H7 (cell line): ENCODE measurements at places on chromosomes 7 and 10. TPM values are rescaled to one million over a fixed set of nuclear protein-coding genes. Genes with fewer than 3 reads are reported as not detected.

OR9A2 gene
- total RNA-seq, result not detected in 2 replicates

- no peak for DNase-seq
These were observed 116.0 kb upstream of the FZD8 start for GRCh38 chr10:35758076-35758475.

DNA sequence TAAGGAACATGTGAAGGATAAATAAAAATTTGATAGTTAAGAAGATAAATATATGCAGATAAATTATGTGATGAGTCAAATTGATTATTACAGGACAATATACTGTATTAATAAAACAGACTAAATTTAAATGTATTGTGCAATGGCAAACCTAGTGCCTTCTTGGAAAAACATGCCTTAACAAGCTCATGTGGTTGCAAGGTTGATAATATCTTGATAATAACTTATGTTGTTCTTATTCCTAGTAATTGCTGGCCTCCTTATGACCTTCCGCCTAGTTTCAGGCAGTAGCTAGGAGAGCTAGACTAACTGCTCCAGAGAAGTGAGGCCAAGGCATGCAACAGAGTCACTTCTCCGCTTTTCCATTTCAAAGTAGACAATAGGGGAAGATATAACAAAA is 7.6 kb upstream of the RAB11FIP2 start:
- DNase-seq, result no peak

DNA sequence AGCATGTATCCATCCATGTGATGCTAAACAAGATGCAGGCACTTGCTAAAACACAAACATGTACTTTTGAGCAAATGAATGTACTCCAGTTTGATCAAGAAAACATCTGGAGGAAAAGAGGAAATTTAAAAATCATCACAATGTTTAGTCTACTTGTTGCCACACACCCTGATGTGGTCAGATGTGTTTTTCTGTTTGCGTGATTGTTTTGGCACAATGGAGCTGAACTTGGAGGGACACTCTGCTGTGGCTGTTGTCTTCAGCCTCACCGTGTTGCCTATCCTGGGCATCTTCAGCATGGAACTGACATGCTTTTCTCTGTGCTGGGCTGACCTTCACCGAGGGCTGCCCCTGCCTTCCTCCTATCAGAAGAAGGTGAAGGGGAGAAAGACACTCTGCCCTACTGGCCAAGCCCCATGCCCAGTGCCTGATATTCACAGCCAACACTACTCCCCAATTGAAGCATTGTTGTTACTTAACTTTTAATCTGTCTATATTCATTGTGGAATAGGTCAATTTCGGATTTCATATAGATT is 268.3 kb upstream of the IGFBP3 start:
- no peak for DNase-seq

- DNase-seq, result no peak
These were observed 227.0 kb downstream of the TRIL start for GRCh38 chr7:28731092-28731658.

PAPOLB gene
- total RNA-seq, result 0.14 TPM in 1 of 2 replicates, not detected in the other

GRCh38 chr7:157930441-157930840 is 593.6 kb downstream of the DNAJB6 start:
- DNase-seq, result no peak

DNA sequence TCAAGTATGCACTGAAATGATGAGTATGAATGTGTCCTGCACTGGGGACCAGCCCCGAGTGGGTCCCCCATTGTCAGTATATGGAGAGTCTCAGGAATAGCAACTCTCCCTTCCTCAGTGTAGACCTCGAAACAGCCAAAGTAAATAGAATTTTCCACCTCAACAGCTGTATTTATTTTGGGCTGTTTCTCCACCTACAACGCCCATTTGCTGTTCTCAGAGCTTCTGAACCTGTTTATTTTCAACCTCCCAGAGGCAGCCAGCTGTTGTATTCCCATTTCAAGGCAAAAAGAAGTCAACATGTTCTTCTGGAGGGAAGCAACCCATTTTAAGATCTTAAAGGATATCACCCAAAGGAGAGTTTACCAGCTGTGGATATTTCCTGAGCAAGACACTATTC is 59.6 kb upstream of the BICC1 start:
- no peak for DNase-seq

- no peak for DNase-seq
These were observed 38.6 kb downstream of the GBF1 start for GRCh38 chr10:102283890-102284289.

DNA sequence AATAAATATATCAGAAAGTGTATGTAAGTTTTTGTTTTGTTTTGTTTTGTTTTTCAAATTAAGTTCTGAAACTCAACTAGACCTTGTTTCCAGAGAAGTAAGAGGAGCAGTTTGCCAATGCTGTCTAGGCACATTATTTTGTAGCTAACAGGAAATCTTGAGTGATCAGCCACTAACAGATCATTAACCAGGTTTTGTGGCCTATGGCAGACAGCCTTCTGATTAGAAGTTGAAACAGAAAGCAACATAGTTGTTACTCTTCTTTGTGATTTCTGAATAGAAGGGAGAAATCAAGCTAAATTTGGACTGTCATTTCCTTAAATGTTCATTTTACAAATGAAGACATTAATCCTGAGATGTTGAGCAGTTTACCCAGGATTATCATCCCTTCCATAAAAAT is 142.6 kb downstream of the PLXDC2 start:
- DNase-seq, result no peak

UNC5B gene
- total RNA-seq, result 34.7 and 40.2 TPM in 2 replicates

DNA sequence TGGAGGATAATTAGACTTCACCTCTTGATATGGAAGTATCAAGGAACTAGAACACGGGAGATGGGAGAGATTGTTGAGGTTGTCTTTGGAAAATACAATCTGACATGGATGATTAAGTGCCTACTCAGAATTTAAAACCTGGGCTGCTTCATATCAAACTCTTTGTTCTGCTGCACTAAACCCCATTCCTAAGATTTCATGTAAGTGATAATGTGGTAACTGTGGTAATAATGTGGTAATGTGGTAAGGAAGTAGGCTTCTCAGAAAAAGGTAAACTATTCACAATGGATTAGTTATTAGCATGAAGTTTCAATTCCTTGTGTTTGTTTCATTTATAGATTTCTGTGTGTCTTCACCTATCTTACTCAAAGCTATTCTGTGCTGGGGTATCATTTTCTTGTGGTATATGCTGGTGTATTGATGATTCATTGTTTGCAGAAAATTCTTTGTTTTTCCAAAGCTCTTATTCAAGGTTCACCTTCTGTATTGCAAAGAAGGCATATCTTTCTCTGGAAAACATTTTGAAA is 129.9 kb upstream of the TAC1 start:
- no peak for DNase-seq

DNA sequence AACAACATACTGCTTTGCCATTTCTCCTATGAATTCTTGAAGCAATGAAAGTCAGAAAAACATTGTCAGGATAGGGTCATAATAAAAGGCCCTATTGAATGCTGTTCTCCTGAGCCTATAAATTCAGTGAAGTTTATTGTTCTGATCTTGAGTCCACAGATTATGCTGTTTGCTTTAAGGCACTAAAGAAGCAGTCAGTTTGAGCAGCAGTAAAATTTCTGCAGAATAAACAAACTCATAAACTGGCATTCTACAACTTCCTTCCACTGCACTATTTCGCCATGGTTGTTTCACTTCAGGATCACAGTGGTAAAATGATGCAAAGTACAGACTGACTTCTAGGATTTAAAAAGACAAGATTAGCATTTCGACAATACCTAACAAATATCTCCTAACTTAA is 503.2 kb downstream of the SH2D4B start:
- DNase-seq, result no peak

ACHE gene
- total RNA-seq, result 17.3 and 19.2 TPM in 2 replicates

DNA sequence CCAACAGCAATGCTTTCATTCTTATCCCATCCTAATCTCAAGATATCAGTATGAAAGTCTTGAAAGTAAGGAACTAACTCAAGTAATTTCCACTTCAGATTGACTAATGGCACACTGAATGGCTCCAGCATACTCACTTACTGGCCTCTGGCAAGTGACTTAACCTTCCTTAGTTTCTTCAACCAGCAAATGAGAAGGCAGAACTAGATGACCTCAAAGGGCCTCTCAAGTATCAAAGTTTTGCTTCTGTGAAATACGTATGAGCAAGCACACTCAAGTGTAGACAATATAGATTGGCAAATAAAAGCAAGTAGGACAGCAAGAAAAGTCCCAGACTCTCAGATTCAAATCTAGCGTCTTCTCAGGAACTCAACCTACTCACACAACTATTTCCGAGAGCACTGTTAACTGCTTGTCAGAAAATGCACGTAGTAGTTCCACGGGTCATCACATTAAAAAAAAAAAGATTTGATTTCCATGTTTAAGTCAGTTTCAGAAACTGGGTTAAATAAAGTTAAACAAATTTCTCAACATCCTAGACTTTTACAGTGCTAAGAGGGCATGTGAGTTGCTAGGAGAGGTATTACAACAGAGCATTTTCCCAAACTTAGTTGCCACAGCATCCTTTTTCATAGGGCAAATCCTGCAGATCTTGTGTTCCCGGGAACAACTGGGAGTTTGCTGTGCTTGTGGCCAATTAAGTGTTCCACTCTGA is 276.9 kb upstream of the KLF14 start:
- DNase-seq, result no peak

GRCh38 chr7:99359465-99360154 is 14.9 kb upstream of the ARPC1B start:
- DNase-seq, result peak; percentile 73

GRCh38 chr7:24133691-24134090 is 150.3 kb upstream of the NPY start:
- no peak for DNase-seq

PILRA gene
- 0.28 and 1.6 TPM in 2 replicates for total RNA-seq

GRCh38 chr10:44651834-44652233 is 259.3 kb upstream of the TMEM72 start:
- no peak for DNase-seq

PRKG1 gene
- total RNA-seq, result 7.3 and 8.9 TPM in 2 replicates

MGAM2 gene
- total RNA-seq, result not detected in 2 replicates

DNA sequence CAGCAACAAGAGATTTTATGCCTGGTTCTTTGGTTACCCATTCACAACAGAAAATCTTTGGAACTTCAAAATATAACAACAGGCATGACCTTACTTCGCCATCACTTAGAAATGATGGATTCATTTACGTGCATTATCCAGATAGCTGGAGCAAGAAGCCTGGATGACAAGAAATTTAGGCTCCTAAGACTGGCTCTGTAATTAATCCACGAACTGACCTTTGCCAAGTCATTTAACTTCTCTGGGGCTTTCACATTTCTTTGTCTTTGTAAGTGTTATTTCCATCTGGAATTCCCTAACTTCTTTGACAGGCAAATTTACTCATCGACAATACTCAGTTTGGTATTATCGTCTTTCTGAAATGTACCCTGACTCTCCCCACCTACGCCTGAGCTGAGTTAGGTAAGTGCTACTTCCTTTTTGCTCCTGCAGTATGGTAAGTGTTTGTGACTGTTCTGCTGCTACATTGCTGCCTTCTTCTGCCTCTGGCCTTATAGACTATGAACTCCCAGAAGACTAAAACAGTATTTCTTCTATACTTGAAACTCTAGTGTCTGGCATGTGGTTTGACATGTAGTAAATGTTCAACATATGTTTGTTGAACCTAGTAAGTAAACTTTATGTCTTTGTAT is 5.5 kb upstream of the MDFIC start:
- DNase-seq, result no peak

- DNase-seq, result no peak
These were observed 171.3 kb upstream of the STEAP4 start for GRCh38 chr7:88477976-88478375.

CUBN gene
- total RNA-seq, result 0.10 and 0.11 TPM in 2 replicates

DNA sequence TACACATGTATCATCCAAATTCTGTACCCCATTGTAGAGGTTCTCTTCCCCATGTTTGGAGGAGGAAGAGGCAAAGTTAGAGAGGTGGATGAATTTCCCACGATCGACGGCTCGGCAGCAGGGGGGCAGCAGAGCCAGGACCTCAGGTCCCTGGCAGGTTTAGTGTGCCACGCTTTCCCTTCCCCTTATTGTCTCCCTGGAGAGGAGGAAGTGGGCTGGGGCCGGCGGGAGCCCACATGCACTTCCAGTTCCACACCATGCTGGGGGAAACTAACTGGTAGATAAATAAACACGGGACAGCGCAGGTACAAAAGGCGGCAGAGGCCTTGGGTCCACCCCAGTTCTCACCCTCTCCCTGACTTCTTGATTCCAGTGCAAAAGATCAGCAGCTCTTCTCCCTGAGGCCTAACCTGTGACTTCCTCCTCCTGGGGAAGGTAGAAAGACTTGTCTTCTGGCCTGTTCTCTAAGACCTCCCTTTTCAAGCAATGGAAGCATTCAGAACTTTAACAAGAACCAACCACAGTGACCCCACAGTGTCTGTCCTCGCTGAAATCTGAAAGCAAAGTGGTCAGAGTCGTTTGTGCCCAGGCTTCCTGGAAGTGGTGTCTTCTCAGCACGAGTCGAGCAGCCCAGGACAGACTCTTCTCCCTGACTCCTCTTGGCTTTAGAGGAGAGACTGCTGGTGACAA is 30.5 kb upstream of the SRGN start:
- DNase-seq, result peak; percentile 57

DNA sequence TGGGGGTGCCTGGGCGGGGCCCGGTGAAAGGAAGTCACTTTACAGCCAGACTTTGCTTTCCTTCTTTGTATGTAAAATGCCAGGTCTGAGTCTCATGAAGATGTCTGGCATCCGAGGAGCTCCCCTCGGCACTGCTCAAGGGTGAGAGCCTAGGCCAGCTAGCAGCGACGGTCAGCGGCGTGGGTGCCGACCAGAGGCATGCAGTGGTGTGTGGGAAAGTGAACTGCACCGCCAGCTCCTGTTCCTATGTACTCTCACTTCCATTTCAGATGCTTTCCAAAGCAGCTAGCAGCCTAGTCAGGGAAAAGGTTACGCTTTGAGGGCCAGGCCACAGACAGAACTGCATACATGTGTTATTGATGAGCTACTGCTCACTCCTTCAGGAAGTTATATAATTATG is 172.8 kb downstream of the ZMYND11 start:
- DNase-seq, result no peak

METTL27 gene
- 1.9 and 7.4 TPM in 2 replicates for total RNA-seq

ARL5B gene
- total RNA-seq, result 35.3 and 46.6 TPM in 2 replicates

- DNase-seq, result no peak
These were observed 173.6 kb upstream of the AKR1E2 start for GRCh38 chr10:4652111-4653010.

DNA sequence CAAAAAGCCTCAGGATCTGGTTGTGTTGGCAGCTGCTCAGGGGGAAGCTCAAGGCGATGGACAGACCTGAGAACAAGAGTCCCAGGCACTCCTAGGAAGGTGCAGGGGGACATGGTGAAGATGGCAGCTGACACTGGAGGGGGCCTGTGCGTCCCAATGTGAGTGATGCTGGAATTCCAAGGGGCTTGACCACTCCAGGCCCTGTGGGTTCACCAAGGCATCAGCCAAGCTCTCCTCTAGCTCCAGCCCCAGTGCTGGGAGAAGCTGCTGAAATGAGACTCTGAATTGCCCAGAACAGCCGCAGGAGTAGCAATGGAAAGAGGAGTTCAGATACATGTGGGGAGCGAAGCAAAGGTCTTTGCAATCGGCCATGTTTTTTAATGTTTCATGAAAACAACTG is 16.0 kb downstream of the UPP1 start:
- DNase-seq, result no peak

GRCh38 chr7:46153583-46153950 is 232.5 kb upstream of the IGFBP3 start:
- no peak for DNase-seq
